IMR-90 (cell line): ENCODE measurements at places on chromosomes 11 and 22. TPM values are rescaled to one million over a fixed set of nuclear protein-coding genes. Genes with fewer than 3 reads are reported as not detected.

SLC5A12 gene
- not detected in 2 replicates for total RNA-seq

RBFOX2 gene
- total RNA-seq, result 178 and 227 TPM in 2 replicates

PTPRJ gene
- 13.6 and 14.9 TPM in 2 replicates for total RNA-seq

MPZL3 gene
- total RNA-seq, result 0.36 and 0.56 TPM in 2 replicates

CDC42BPG gene
- under 0.01 TPM in 2 replicates for total RNA-seq

ARVCF gene
- 8.6 and 12.2 TPM in 2 replicates for total RNA-seq

TEAD1 gene
- 69.2 and 95.5 TPM in 2 replicates for total RNA-seq

DNA sequence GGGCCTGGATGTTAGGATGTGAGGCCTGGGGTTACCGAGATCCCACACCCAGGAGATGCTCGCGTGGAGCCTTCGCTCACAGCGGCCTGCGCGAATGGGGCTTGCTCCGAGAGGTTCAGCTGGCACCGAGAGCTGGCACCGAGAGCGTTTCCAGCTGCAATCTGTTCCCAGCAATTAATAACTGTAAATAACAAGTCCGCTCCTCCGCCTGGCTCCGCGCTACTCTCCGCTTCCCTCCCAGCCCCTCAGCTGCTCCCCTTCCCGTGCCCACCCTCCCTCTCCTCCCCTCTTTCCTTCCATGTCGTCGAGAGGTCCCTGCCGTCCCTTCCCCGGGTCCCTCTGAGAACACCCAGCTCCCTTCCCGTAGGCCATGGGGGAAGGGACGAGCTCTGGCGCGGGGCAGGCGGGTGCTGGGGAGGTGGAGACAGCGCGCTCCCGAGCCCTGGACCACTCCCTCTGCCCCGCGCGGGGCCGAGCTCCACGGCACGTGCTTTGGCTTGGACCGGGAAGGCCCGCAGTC is 110.8 kb downstream of the WNT7B start:
- no peak for DNase-seq

GRCh38 chr22:50459496-50460140 is 15.2 kb downstream of the SBF1 start:
- DNase-seq, result no peak

DNA sequence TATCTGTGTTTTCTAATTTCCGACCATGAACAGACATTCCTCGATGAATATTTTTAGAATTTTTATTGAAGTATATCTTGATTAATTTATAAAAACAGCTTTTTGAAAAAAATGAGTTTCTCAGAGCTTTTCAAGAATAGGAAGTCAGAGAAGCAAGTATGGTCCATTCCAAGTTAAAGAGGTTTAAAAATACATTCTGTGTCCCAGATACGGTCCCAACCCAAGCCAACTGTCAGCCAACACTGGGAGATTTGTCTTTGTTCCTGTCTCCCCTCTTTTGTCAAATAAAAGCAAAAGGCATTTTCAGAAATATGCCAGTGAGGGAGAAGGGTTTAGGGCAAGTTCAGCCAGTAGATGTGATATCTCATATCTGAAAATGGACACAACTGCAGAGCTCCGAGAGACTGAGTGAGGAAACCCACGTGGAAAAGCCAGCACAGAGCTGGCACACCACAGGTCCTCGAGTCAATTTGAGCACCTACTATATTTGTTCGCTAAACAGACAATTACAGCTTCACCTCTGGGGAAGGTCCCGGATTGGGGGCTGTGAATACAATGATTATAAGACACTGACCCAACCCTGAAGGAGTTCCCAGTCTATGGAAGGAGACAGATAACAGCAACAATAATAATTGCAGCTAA is 59.8 kb downstream of the C11orf91 start:
- no peak for DNase-seq

DNA sequence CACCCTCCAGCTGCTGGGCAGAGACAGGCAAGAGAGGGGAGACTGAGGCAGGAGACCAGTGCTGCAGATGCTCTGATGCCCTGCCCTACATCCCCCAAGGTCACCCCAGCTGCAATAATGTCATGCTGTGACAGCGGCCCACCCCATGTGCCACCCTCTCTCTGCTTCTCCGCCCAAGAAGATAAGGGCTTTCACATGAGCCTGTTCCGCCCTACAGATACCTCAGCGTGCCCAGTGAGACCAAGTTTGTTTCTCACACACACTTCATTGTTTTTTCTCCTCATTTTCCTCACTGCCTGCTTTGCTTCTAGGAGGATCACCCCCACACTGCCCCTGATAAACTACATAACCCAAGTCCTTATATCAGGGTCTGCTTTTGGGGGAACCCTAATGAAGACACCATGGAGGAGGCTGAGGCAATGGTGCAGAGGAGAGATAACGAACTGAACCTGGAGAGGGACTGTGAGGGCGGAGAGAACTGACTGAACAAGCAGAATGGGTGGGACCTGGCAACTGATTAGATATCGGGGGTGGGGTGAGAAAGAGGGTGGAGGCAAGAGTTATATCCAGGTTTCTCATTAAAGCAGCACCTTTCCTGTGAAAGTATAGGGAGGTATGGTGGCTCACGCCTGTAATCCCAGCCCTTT is 37.5 kb upstream of the TSKU start:
- DNase-seq, result no peak

- DNase-seq, result no peak
Observed at GRCh38 chr11:44304091-44305025, 5.6 kb downstream of the ALX4 start.

DNA sequence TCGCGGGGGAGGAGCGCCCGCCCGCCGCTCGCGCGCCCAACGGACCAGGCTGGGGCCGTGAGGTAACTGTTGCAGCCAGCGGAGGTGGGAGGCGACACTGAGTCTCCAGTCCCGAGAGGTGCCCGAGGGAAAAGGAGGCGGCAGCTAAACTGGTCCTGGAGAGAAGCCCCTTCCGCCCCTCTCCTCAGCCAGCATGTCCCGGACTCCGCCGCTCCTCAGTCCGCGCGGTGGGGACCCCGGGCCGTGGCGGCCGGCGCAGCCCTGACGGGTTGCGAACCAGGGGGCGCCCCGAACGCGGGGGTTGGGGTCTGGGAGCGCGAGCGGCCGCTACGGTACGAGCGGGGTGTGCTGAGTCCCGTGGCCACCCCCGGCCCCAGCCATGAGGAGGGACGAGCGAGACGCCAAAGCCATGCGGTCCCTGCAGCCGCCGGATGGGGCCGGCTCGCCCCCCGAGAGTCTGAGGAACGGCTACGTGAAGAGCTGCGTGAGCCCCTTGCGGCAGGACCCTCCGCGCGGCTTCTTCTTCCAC is at the start of gene PDE3B:
PDE3B (plus strand) TSS at position 108 of the 529 bp plus-strand sequence; CDS start at position 380, 272 bp downstream.
- peak; percentile 27 for DNase-seq

DNA sequence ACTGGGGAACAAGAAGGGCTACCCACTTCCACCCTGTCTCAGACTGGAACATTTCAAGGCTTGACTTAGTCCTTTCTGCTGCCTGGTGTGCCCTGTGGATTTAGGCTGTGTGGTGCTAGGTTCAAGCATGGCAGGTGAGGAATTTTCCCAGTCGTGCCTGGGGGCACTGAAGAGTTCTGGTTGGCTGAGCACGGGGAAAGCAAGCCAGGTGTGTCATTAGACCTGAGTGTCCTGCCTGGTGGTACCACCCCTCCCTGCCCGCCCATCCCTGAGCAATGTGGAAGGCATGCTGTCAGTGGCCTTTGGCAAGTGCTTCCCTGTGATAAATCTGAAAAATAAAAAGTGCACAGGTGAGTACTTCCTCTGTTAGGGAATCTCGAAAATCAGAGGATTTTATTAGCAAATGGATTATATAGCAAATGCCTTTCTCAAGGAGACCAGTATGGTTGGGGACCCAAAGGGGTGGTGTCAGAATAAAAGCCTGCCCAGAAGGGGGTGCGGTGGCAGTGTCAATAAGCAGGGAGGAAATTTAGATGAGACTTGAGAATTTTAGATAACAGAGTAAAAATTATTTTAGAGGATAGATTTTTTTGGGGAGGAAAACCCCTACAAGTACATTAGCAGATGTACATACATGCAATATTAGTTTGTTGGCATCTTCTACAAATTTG is 22.8 kb downstream of the TEAD1 start:
- no peak for DNase-seq

- peak; percentile 46 for DNase-seq
Observed at GRCh38 chr11:66789097-66789890, 53.9 kb upstream of the RCE1 start.
